GM12892 (cell line): ENCODE measurements at places on chromosomes 2 and 18.

DNA sequence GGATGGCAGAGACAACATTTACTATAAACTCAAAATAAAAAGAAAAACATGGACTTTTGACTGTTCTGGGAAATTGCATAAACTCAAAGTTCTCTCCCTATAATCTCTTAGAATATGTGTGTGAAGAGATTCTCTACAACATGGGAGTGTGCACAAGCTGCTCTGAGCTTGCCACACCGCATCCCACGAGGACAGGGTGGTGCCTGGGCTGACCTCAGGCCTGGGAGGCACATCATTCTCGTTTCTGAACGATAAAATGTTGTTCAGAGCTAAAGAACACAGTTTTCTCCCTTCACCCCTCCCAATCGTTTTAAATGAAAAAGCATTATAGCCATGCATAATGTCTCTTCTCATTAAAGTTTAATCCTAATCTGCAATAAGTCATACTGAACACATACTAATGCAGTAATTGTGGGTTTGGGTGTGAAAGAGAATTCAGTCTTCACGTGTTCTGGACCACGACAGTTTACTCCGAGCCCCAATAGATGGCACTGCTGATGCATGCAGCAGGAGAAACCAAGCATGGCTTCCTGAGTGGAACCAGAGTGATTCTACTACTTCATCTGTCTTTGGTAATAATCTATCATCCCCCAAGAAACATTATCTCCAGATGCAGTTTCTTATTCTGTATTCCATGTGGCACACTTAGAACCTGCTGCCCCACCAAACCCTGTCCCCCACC is 46.9 kb upstream of the LAMA1 start:
- no peak for DNase-seq

DNA sequence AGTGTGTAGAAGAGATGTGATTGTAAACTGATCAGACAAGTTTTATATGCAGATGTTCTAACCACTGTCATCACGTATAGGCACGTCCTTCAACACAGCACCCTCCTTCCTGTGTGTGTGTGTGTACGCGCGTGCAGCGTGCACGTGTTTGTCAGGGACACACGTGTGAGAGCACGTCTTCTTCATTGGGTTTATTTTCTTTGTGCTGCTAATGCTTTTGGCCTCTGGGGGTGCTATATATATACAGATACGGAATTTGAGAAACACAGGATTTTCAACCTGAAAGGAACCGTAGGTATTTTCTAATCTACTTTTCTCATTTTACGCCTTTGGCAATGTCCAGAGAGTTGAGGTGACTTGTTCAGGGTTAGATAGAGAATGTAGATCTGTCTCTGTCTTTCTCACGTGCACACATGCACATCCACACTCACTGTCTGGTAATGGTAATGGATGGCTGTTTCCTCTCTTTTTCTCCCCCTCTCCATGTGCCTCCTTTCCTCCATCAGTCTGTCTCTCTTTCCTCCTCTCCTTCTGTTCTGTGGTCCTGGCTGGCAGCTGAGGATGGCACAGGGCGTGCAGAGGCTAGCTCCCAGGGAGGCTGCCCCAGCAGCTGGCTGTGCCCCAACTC is 13.4 kb upstream of the CELF4 start:
- no peak for DNase-seq

DNA sequence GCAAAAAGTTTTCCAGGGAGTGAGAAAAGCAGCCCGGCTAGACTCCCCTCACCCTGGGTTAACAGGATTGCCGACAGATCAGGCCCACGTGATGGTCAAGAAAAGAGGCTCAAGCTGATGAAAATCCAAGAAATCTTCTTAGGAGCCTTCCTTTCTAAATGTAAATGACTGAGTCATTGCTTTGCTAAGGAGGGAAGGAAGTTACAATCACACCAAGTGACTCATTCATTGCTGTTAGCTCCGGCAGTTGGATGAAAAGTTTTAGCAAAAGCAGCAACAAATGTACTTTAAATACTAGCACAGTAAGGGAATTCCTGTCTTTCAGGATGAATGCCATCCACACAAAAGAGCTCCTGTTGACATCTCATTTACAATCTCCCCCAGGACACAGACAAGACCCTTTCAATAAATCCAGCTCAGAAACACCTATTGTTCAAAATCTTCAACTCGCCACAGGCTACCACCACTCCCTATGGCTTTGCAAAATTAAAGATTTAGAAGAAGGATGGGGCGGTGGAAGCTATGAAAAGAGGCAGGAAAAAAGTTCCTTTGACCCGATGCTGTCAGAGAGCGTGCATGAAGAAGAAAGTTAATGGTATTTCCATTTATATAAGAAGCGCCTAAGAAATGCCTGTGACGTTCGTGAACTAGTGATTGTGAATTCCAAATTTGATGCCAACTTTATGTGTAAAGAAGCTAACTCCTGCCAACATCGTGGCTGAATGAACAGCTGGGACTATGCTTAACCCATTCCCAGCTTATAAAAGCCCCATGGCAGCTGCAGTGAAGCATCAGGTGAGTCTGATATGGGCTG is 153.7 kb downstream of the TGIF1 start:
- no peak for DNase-seq

- DNase-seq = no peak
Measured at GRCh38 chr2:183148955-183149354, 24.7 kb downstream of the NUP35 start.

GRCh38 chr2:56244911-56245530 is 61.2 kb downstream of the CCDC85A start:
- DNase-seq = no peak

GRCh38 chr2:96769814-96770213 is 9.1 kb downstream of the CNNM4 start:
- DNase-seq = no peak

GRCh38 chr18:74597034-74597661 is 522 bp upstream of the ZNF407 start:
- DNase-seq = peak; percentile 27

- DNase-seq = no peak
Measured at GRCh38 chr18:73232933-73233332, 365.1 kb upstream of the NETO1 start.

DNA sequence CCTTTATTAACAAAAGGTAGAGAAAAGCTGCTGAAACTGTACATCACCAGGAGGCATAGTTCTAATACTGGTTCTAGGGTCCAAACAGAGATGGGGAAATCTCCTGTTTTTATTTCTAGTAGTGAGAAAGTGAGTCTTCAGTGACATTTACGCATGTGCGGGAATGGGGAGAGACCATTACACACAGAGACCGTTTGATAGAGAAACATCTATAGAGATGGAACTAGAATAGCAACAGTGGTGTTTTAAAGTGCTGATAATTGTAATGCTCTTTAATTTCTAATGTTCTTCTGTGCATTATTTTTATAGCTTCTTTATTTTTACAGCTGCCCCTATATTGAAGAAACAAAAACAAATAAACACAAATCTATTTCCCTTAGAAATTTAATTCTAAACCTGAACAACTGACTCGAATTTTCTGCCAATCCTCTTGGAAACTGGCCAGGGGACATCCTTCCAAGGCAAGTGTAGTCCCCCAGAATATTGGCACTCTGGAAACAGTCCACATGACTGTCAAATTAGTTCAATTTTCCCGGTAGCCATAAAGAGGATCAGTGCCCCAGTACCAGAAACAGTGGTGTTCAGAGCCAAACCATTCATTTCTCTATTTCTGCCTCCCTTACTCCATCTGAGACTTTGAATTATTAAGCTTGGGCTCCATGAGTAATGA is 260.9 kb downstream of the ICOS start:
- no peak for DNase-seq

- DNase-seq = no peak
Measured at GRCh38 chr2:5319493-5319892, 372.7 kb upstream of the SOX11 start.

- no peak for DNase-seq
Measured at GRCh38 chr2:46554397-46554796, 75.0 kb downstream of the TMEM247 start.

GRCh38 chr2:864501-865106 is 86.0 kb upstream of the SNTG2 start:
- no peak for DNase-seq

DNA sequence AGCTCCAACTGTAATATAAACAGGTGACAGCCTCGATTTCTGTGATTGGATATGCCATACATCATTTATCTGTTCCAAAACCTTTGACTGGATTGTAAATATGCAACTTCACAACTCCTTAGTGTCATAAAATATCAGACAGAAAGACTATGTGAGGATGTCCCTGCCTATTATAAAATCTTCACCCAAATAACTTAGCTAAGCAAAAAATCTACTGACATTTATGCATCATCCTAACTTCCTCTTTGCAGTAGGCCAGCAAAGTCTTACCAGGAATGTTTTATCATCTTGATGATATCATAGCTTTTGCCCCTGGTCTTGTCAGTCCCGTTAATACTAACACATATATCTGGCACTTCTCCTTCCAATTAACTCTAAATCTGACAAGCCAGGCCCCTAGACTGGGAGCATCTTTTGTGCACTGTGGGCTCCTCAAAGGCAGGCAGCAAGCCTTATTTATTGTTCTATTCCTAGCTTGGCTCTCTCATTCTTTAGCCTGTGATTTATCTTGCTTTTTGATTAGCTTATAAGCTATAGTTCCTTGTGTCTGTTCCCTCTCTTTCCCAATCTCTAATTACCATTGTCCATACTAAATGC is 356.5 kb upstream of the HNMT start:
- no peak for DNase-seq

- DNase-seq = no peak
Measured at GRCh38 chr2:10581021-10581420, 108.8 kb downstream of the NOL10 start.

- no peak for DNase-seq
Measured at GRCh38 chr2:69465513-69466456, 28.6 kb upstream of the NFU1 start.

- DNase-seq = no peak
Measured at GRCh38 chr2:30104307-30104706, 42.5 kb upstream of the YPEL5 start.

DNA sequence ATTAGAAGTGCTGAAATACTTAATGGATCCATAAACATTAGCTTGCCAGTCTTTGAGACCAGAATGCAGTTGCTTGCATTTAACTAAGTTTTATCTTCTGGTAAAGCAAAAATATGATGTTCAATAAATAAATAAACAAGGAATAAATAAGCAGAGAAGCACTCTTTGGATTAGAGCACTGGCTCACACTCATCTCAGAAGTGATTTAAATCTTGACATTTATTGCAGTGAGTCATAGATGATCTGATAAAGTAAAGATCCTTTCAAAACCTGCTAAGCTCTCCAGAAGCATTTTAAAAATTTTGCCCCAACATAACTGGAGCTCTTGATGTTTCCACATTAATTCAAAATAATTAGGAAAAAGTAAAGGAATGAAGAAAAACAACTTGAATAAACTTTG is 66.8 kb downstream of the KYNU start:
- DNase-seq = no peak

DNA sequence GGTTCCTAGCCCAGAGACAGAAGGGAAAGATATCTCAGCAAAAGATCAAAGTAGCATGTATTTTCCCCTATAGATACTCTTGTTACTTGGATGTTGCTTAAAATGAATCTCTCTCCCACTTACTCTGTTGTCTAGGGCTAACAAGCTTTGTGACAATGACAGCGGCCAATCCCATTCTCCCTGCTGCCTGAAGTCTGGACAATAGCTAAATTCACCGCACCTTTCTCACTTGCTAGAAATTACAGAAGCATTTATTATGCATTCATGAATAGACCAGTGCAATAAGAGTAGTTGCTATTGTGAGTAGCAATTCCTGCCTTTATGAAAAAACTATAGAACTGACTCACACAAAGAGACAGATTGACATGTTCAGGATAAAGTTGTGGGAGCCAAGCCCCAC is 42.2 kb upstream of the ZC3H15 start:
- no peak for DNase-seq

DNA sequence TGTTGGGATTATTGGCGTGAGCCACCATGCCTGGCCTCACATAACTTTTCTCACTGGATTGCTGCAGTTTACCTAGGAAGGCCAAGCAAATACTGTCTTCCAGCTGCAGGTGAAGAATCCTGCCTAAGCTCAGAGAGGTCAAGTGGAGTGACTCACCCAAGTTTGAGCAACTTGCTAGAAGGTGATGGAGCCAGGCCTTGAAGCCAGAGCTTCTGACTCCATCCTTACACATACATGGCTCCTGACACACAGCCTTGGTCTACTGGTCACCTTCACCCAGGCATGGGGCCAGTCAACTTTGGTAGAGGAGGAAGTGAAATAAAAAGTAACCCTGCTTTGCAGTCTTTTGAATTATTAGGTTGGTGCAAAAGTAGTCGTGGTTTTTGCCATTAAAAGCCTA is 93.5 kb downstream of the VWA3B start:
- DNase-seq = no peak

DNA sequence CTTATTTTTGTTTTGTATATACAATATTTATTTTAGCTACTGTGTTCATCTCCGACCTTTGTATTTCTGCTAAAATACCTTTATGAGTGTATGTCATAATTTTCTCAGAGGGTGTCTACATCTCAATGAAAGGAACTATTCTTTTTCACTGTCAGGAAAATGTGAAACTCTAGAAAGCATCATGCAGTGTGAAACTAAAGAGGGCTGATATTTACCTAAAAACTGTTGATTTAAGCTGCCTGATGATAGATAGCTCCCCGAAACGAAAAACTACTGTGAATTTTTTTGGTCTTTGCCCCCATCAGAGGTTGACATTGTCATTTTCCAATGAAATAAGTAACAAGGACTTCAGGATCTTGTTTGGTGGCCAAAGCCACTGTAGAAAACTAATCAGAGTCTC is 38.8 kb downstream of the TMEM178A start:
- DNase-seq = no peak

DNA sequence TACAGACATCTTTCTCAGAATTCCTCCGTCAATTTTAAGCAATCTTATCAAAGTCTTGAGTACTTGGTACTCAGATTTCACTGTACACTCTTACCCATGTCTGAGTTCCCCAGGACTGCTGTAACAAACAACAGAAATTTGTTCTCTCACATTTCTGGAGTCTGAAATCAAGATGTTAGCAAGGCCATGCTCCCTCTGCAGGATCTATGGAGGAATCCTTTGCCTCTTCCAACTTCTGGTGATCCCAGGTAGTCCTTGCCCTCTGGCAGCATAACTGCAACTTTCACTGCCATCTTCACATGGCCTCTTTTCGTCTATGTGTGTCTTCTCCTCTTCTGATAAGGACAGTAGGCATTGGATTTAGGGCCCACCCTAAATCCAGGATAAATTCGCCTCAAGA is 17.1 kb upstream of the CACNB4 start:
- no peak for DNase-seq

GRCh38 chr2:200615247-200615646 is 29.4 kb downstream of the AOX1 start:
- no peak for DNase-seq

GRCh38 chr2:179137200-179137759 is 87.3 kb upstream of the CCDC141 start:
- no peak for DNase-seq
